ENCODE measurements at places on chromosomes 6 and 20.
A peak's percentile ranks its signal among the peaks of the same experiment; 100 is the strongest.

GRCh38 chr6:132764370-132764769 is 6.7 kb upstream of the VNN2 start:
- no peaks in the 10 kb centered on the region for H3K4me1 ChIP-seq
- no peak overlapping the region for H3K4me3 ChIP-seq
- H3K27me3 ChIP-seq = no peaks in the 10 kb centered on the region
- DNase-seq = no peak
- no peaks in the 10 kb centered on the region for H3K36me3 ChIP-seq

- peaks cover 21% of the 10 kb centered on the region for H3K4me1 ChIP-seq
- H3K36me3 ChIP-seq = no peaks in the 10 kb centered on the region
- H3K4me3 ChIP-seq = peak overlapping the region; percentile 82
- H3K27me3 ChIP-seq = no peaks in the 10 kb centered on the region
- no peak for DNase-seq
Observed at GRCh38 chr6:31659649-31660380, 763 bp downstream of the C6orf47 start.

GRCh38 chr6:144305985-144306384 is 20.9 kb downstream of the UTRN start:
- H3K27ac ChIP-seq = no peak overlapping the region
- no peaks in the 10 kb centered on the region for H3K4me1 ChIP-seq
- no peaks in the 10 kb centered on the region for H3K27me3 ChIP-seq
- H3K4me3 ChIP-seq = no peak overlapping the region

DNA sequence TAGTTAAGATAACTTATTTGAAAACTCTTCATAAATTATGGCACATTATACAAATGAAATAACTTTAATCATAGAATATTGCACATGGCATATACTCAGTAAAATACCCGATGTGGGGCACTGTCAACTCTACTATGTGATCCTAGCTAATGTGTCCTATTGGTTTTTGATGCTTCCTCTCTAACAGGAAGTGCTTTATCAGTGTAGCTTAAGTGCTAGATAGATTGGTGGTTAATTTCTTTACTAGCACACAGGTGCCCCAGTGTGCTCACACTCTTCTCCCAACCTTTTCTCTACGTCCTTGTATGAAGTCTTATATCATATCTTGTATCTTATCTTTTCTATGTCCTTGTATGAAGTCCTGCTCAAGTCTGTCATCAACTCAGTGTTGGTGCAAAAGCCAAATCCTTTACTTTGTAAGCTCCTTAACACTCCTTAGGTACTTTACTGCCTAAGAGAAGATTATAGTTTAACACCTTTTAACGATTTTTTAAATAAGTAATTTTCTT is 358.9 kb downstream of the CENPW start:
- no peaks in the 10 kb centered on the region for H3K36me3 ChIP-seq
- H3K4me1 ChIP-seq = no peaks in the 10 kb centered on the region
- no peak overlapping the region for H3K27ac ChIP-seq
- no peaks in the 10 kb centered on the region for H3K27me3 ChIP-seq
